ENCODE measurements at places on chromosomes 7 and 10. TPM values are rescaled to one million over a fixed set of nuclear protein-coding genes. Genes with fewer than 3 reads are reported as not detected.

- DNase-seq: no peak
These were observed 169.6 kb upstream of the PDE1C start for GRCh38 chr7:32239764-32240163.

HOXA4 gene
- 0.97 TPM for total RNA-seq

DNA sequence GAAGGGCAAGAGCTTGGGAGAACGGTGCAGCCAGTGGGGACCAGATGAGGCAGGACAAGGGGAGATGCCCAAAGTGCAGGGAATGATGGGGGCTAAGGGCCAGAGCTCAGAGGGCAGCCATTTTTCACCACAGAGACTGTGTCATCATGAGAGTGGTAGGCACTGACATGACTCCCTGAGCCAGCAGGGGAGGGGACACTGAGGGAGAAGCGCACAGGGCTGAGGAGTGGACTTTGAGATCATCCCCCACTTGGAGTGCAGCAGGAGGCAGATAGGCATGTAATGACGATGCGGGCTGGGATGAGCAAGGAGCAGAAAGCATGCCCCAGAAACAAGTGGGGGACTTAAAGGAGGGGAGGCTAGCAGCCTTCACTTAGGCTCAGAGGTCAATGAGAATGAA lies 5.2 kb upstream of the SMKR1 start:
- no peak for DNase-seq

- peak; percentile 71 for DNase-seq
These were observed 25.3 kb downstream of the CROT start for GRCh38 chr7:87370660-87371180.

RBM17 gene
- total RNA-seq: 47.5 TPM

GRCh38 chr7:35691827-35692307 lies 3.1 kb downstream of the HERPUD2 start:
- peak; percentile 55 for DNase-seq

Data from fibroblast of villous mesenchyme (primary cell).